ENCODE measurements at places on chromosomes 4 and X.

DNA sequence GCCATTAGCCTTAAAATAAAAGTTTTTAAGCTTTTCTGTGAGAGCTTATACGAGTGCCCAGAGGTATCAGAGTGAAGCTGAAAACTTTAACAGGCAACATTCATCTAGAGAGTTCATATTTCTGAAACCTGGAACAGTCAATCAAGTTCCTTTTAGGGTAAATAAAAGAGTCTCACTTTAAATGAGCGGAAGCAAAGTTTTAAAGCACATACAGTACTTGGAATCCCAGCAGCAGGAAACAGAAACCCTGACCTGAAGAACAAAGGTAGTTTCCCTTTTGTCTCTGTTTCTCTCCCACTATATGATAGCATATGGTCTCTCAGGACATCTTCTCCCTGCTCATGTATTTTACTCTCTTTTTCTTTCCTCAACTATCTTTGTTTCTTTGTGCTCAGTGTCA is 153.0 kb downstream of the ASB9 start:
- no peak for DNase-seq

GRCh38 chr4:6889736-6890324 is 19.8 kb upstream of the TBC1D14 start:
- DNase-seq = no peak

DNA sequence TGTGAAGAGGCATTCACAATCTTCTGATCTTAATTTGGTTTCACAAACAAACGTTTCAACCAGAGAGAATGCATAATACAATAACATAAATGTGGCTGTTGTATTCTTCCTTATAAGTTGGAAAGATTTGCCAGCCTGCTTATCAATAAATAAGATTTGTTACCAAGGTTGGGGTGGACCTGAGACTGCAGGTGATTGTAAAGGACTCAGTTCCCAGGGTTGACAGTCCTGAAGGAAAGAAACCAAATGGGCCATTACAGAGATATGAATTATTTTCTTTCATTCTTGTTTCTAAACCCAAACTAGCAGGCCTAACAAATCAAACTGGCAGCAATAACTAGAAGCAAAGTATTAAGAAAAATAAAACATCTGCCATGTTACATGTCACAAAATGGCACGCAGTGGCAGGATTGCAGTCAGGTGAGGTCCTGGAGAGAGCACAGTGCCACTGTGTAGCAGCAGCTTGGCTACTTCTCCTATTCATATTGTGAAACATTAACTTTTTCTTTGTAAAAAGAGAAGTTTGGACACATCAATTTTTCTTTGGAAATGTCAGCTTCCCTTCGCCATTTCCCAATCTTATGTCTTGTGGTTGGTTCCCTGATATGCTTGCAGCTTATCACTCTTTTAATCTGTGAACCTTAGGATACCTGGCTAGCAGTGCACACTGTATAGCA is 133.8 kb upstream of the EMCN start:
- no peak for DNase-seq

DNA sequence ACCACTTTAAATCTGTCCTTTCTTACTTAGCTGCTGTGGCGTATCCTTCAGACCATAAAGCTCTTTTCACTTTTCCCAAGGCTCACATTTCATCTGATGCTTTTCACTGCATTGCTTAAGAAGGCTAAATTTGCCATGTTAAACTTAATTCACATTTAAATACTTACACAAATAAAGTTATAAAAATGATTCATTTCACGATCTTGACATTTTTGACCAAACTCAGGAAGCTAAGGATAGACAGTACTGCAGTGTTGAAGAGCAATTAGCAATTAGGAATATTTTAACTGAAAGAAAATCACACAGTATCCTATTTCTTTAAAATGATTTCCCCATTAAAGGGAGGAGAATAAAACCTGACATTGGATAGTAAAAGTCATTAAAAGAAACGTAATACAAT is 1038.6 kb downstream of the STPG2 start:
- no peak for DNase-seq

DNA sequence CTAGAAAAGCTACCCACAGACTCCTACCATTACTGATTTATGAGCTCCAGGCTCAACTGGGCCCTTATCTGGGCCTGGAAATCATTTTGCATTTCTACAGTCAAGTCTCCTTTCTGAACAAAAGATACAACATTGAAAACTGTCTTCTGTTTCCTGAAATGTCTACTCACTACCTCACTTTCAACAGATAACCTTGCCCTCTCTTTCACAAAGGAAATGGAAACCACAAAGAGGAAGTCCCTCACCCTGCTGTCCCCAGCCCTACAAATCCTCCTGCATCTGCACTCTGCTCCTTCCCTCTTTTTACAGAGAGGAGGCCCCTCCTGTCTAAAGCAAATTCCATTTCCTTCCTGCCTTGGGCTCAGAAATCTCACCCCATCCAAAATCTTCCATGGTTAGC is 24.8 kb upstream of the CYBB start:
- no peak for DNase-seq
